Effector CD4-positive, alpha-beta T cell (primary cell): ENCODE measurements at places on chromosomes 16 and 17.

DNA sequence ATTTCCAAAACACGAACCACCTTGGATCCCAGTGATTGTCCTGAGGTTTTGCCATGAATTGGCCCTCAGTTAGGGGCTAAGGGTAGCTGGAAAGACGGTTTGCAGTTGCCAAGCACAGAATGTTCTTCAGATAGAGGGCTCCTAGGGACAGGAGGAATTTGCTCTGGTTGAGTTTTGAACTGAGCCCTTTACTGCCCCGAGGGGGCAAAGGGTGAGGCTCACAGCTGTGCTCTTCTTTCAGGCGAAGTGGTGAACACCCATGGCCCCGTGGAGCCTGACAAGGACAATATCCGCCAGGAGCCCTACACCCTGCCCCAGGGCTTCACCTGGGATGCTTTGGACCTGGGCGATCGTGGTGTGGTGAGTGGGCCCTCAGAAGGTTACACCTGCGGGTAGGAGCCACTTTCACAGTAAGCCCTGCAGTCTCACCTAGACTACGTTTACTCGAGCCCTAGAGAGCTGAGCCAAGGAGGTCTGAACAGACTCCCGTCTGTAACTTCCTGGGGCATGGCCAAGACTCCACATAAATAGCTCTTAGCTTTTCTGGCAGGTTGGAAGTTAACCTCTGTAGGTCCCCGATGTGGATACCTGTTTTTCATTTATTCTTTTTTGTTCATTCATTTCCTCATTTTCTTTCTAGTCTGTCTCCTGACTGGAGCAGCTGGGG lies 32.5 kb downstream of the NMT1 start:
- DNase-seq = no peak

GRCh38 chr16:70594569-70594968 lies 51.8 kb upstream of the IL34 start:
- no peak for DNase-seq

- DNase-seq = no peak
Observed at GRCh38 chr17:72955391-72956140, 136.9 kb downstream of the SLC39A11 start.

- no peak for DNase-seq
Observed at GRCh38 chr17:72378414-72379390, 257.9 kb downstream of the SOX9 start.

- no peak for DNase-seq
Observed at GRCh38 chr17:73346501-73347162, 34.8 kb upstream of the CDC42EP4 start.

- DNase-seq = no peak
Observed at GRCh38 chr16:85421338-85422195, 191.6 kb upstream of the GSE1 start.

DNA sequence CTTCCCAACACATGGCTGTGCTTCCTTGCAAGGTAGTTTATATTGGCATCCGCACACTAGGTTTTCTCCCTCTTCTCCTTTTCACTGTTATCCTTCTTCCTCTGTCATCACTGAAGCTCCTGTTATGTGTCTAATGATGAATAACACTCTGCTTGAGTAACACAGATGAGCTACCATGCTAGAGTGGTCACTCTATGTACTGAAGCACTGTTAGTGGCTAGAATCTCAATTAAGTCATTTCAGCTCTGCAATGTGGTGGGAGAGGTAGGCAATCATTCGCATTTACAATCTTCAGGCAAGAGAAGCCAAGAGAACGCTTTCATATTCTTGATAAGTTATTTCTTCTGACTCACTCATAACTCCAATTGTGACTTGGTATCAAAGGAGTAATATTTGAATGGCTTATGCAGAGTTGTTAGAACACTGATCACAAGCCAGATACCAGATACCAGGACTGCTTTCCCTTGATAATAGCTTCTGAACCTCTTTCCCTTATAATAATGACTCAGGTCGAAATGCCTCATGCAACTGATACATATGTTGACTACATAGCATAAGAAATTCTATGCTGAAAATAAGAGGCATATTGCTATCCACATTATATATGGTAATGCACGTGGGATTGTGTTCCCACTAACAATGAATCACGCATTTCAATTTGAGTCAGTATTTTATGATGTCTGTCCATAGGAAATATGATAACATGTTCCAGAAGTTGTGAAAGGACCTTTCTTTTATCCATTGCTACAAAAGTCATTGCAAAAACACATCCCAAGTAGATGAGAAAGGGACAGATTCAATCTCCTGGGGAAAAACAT lies 158.0 kb upstream of the HS3ST3A1 start:
- DNase-seq = no peak

- no peak for DNase-seq
Observed at GRCh38 chr17:76973040-76973439, 104.8 kb downstream of the MGAT5B start.

DNA sequence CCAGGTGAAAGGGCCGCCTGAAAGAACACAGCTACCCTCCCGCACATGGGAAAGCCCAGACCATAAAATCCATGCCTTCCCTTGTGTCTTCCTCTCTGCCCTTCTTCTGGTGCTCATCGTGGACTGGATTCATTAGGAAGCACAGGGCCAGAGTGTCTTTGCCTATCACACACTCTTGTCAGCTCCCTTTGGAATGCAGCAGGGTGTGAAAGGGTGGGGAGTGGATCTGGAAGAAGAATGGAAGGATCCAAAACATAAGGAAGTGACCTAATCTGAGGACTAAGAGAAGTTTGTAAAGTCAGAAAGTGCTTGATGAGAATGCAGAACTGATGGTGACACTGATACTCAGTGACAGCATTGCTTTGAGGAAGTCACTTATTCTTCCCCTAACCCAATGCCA lies 1147.3 kb upstream of the GOT2 start:
- DNase-seq = no peak

DNA sequence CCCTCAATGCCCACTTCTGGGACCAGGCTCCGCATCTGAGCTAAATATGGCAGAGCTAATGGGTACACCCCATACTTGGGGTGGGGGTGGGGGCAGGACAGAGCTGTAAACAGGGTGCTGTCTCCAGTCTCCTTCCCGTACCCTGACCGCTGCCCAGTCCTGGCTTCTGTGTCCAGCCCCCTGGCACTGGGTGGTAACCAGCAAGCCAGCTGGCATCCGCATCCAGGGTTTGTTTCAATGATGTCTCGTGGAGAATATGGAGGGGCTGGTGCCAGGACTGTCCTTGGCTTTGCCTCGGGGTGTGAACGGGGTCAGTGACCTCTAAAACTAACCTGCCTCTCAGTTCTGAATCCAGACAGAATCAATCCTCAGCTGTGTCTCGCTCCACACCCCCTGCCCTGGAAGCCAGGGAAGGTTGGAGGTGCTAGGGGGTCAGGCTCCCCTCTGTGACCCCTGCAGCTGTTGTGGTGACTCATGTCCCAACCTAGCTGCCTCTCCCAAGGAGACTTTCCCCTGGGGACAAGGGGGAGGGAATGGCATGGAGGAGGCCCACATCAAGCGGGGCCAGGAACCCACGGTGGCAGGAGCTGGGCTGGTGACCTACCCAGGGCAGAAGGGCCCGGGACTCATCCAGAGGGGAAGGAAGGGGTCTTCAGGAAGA lies 1.5 kb upstream of the PNMT start:
- no peak for DNase-seq

DNA sequence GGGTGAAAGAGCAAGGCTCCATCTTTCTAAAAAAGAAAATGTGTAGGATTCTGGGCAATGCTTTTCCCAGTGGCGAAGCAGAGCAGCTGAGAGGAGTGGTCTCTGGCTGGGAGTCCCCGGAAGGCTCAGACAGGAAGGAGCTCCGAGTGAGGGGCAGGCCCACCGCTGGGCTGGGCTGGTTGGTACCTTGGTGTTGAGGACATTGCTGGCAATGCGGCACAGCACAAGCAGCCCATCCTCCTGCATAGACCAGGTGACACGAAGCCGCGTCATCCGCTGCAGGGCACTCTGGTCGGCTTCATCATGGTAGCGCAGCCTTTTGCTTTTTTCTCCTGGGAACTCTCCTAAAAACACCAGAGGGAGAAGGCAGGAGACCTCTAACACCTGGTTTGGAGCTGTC lies 63.9 kb downstream of the GTF3C1 start:
- DNase-seq = no peak

- DNase-seq = no peak
Observed at GRCh38 chr16:80824623-80825364, 20.4 kb upstream of the CDYL2 start.

GRCh38 chr16:745739-746138 lies 4.9 kb upstream of the CIAO3 start:
- no peak for DNase-seq

DNA sequence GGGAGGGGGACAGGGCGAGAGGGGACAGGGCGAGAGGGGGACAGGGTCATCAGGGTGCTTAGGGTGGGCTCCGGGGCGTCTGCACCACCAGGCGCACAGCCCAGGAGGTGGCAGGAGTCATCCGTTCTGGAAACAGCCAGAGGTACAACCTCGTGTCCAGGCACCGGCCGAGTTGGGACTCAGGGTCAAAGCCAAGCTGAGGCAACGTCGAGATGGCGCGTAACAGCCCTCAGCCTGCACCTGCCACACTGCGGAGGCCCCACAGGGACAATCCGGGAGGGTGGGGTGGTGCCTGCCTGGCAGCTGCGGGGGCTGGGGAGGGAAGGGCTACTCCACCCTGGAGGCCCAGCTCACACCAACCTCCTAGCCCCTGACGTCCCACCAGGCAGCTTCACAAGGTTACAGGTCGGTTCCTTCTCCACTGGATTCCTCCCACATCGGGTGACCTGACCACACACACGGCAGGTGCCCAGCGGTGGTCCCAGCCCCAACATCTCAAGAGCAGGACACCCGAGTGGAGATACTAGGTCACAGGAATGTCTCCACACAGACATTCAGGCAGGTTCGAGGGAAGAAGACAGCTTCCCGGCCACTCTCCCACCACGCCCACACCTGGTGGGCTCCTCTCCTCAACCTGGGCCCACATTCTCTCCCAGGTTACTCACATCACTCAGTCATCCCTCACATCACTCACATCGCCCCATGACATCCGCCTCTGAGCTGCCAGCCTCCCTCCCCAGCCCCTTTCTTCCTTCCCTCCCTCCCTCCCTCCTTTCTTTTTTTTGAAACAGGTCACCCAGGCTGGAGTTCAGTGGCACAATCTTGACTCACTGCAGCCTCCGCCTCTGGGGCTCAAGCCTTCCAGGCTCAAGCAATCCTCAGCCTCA lies 47.3 kb downstream of the RPH3AL start:
- DNase-seq = no peak

DNA sequence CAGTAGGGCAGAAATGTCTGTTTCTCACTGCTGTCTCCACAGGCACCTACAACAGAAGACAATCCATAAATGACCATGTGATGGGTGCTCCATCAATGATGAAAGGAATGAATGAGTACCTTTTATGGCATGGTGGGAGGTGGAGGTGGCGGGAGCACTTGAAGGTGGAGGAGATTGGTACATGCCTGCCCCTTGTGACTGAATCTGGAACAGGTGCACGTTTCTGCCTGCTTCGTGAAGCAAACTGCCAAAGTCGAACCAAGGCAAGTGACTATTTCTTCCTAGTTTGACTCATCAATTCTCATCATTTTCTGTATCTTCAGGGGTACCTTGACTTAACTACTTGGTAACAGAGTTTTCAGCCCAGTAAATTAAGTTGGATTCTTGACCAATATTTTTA lies 25.4 kb downstream of the CDRT15 start:
- no peak for DNase-seq

DNA sequence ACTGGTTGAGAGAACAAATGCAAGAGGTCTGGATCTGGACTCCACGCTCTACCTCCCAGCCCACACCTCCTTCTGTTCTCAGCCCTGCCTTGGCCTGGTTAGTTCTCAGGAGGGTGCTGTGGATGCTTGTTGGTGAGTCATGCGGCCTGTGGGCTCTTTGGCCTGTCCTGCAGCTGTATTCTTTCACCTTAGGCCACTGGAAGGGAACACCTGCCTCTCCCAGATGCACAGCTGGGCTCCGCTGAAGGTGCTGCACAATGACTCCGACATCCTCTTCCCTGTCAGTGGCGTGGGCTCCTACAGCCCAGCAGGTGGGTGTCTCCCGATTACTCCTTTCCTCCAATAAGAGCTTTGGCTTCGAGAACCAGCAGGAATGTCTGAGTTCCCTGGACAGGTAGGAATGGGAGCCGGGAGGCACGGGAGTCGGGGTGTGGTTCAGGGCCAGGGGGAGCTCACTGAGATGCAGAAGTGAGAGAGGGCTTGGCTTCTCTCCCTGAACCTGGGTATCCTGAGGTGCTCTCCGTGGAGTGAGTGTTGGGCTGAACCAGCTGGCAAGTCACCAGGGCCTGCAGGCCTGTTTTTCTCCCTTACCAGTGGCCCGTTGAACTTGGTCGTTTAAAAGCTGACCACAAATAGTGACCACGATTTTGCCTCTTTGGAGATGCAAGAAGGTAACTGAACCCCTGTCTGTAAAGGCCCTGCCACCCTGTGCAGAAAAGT lies 85.0 kb downstream of the SNX29 start:
- DNase-seq = no peak

DNA sequence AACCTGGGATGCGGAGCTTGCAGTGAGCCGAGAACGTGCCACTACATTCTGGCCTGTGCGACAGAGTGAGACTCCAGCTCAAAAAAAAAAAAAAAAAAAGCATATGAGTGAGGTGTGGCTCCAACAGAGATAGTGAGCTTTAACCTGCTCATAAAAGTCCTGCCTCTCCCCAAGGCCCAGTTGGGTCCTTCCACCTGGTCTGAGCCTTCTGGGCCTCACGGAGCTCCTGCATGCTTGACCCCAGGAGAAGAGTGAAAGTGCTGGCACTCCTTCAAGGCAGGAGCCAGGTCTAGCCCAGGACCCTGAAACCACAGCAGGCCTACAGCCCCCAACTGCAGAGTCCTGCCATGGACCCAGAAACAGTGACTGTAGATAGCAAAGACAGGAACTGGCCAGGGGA lies 17.7 kb downstream of the HSD11B2 start:
- DNase-seq = no peak

DNA sequence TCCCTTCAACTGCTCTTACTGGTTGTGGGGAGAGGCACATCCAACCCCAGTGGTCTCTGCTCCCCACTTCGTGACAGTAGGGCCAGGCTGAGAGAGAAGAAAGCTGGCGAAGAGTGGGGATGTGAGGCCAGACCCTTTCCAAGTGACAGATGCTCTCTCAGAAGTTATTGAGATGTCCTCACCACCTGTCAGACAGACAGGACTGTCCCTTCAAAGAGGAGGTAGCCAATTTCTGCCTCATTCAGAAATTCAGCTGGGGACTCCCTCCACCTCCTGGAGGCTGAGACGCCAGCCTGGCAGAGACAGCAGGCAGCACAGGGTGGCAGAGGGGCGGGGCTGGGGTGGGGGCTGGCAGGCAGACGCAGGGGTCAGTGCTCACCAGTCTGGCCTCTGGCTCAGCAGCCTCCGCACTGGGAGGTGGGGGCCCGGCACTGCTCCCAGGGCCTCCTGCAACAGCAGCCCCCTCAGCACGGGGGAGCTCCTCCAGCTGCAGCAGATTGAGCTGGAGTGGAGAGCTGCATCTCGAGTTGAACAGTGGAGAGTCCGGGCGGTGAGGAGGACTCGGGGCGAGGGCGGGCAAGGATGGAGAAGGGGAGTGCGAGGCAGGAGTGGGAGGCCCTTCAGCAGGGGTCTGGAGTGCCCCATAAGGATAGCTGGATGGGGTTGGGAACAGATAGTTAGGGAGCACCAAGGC lies 9.2 kb downstream of the PER1 start:
- DNase-seq = no peak

- DNase-seq = no peak
Observed at GRCh38 chr17:67156269-67157199, 88.5 kb downstream of the HELZ start.

DNA sequence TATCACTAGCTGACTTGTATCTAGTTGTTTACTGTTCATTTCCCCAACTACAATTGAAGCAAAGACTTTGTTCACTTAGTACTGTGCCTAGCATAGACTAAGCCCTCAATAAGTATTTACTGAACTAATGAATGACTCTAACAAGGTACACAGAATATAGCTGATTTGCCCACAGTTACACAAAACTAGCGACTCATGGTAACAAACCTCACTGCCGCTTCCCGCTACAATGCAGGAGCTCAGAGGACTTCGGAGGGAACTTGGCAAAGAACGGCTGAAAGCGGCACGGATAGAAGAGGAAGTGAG lies 524 bp downstream of the EFTUD2 start:
- no peak for DNase-seq
